Left lung (tissue), 14 donors: ENCODE measurements at places on chromosomes 5 and 9. TPM values are rescaled to one million over a fixed set of nuclear protein-coding genes. Genes with fewer than 3 reads are reported as not detected.

SREK1 gene
- 168 TPM for polyA plus RNA-seq

SOHLH1 gene
- polyA plus RNA-seq = not detected

SLC34A1 gene
- 1.7 TPM for polyA plus RNA-seq

TMC1 gene
- 0.60 TPM for polyA plus RNA-seq

CCL19 gene
- not detected for polyA plus RNA-seq

SNX30 gene
- 39.1 TPM for polyA plus RNA-seq

LHX3 gene
- not detected for polyA plus RNA-seq

SCGB3A2 gene
- 1,881 TPM for polyA plus RNA-seq

TAF11L12 gene
- polyA plus RNA-seq = not detected

CTXN3 gene
- polyA plus RNA-seq = 0.17 TPM

ADRB2 gene
- polyA plus RNA-seq = 1.7 TPM

TEK gene
- polyA plus RNA-seq = 49.6 TPM

PCDH12 gene
- polyA plus RNA-seq = 40.7 TPM

EXOSC3 gene
- 43.4 TPM for polyA plus RNA-seq

NTRK2 gene
- polyA plus RNA-seq = 3.8 TPM

NIPAL4 gene
- polyA plus RNA-seq = 0.22 TPM

LSM11 gene
- polyA plus RNA-seq = 7.2 TPM

PRUNE2 gene
- 3.0 TPM for polyA plus RNA-seq

FCN2 gene
- not detected for polyA plus RNA-seq

PTPRD gene
- 130 TPM for polyA plus RNA-seq

ANKRD31 gene
- 0.31 TPM for polyA plus RNA-seq

CEL gene
- polyA plus RNA-seq = 2.6 TPM

DMRT3 gene
- not detected for polyA plus RNA-seq

BTNL9 gene
- polyA plus RNA-seq = 22.0 TPM

SNCB gene
- polyA plus RNA-seq = 0.21 TPM

TPPP gene
- 10.0 TPM for polyA plus RNA-seq

ADAMTSL1 gene
- 16.5 TPM for polyA plus RNA-seq

NCS1 gene
- 17.1 TPM for polyA plus RNA-seq

STC2 gene
- polyA plus RNA-seq = 4.8 TPM

HDHD3 gene
- polyA plus RNA-seq = 14.5 TPM

ZNF658 gene
- polyA plus RNA-seq = 7.8 TPM

CNOT8 gene
- polyA plus RNA-seq = 87.6 TPM

PCDHB6 gene
- polyA plus RNA-seq = 2.7 TPM

IRX2 gene
- 66.0 TPM for polyA plus RNA-seq

ANKRD34B gene
- not detected for polyA plus RNA-seq
